Activated CD4-positive, alpha-beta T cell treated with anti-CD3 and anti-CD28 coated beads for 36 hours (primary cell): ENCODE measurements at places on chromosomes 5 and 9. TPM values are rescaled to one million over a fixed set of nuclear protein-coding genes. Genes with fewer than 3 reads are reported as not detected.

- no peak for DNase-seq
Observed at GRCh38 chr5:40361378-40361777, 318.3 kb upstream of the PTGER4 start.

DNA sequence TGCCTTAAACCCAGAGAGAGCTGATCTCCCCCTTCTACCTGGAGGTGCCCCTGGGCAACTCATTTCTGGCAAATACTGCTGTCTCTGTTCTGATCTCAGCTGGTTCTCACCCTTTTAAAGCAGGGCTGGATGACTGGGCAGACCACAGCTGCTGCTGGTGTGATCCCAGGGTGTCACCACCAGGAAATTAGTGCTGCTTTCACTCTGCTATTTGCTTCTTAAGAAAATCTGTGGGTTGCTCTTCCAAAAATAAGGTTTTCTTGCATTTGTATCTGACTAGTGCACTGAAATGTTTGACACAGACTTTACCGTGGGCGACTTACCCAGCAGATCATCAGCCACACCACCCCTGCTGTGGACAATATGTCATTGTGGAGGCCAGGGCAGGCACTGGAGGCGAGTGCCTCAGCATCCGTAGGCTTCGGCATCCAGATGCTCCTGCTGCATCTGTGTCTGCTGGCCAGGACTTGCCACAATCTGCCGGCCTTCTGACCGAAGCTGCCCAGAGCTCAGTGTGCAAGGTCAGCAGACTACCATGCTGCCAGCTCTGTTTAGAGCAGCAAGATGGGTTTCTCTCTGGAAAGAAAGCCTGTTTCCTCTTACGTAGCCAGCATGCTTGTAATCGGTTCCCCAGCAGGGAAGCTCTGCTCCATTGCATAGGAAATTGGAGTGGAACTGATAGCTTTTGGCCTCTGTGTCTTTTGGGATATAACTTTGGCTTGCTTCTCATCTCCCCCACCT is 13.6 kb downstream of the ARHGAP26 start:
- peak; percentile 88 for DNase-seq

DNA sequence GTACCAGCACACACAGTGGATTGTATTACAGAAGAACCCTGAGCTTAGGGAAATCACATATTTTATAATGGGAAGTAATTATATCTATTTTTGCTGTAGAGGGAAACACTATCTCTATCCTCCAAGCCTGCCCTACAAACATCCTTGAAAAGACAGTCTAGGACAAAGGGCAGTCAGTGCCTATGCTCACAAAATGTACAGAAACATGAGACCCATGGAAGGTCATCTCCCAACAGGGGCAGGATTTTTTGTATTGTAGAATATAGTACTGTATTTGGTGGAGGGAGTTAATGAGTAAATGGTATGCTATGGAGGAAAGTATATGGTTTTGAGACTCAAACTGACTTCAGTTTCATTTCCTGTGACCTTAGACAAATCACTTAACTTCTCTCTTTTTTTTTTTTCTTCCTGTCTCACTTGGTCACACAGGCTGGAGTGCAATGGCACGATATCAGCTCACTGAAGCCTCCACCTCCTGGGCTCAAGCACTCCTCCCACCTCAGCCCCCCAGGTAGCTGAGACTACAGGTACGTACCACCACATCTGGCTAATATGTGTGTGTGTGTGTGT is 5.8 kb upstream of the RAB14 start:
- no peak for DNase-seq

DNA sequence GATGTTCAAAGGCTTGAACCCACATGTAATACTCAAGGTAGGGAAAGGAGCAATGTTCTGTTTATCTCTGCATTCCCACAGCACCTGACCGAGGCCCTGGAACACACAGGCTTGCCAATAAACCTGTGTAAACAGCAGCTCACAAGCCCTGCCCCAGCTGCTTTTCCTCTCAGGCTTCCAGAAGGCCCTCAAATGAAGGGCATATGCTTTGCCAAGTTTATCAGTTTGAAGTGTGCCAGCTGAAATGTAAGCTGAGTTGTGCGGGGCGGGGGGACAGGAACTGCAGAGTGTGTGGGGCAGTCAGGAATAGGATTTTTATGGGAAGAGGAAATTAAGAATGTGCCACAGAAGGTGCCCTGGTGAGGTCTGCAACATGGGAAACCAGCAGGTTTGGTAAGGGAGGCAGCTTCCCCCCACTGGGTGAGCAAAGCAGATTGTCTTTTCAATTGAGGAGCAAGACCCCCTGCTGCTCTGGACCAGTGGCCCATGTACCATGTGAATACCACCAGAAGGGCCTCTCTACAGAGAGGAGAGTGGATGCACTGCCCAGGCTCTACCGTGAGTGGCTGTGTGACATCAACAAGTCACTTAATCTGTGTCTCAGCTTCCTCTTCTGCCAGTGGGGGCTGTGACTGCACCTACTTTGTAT is 194.8 kb downstream of the SPOCK1 start:
- no peak for DNase-seq

- DNase-seq = no peak
Observed at GRCh38 chr5:39076101-39076756, 2.0 kb upstream of the RICTOR start.

- DNase-seq = no peak
Observed at GRCh38 chr5:135092476-135092875, 58.4 kb upstream of the PITX1 start.

GRCh38 chr5:180484813-180485212 is 9.4 kb upstream of the CNOT6 start:
- DNase-seq = no peak

DNA sequence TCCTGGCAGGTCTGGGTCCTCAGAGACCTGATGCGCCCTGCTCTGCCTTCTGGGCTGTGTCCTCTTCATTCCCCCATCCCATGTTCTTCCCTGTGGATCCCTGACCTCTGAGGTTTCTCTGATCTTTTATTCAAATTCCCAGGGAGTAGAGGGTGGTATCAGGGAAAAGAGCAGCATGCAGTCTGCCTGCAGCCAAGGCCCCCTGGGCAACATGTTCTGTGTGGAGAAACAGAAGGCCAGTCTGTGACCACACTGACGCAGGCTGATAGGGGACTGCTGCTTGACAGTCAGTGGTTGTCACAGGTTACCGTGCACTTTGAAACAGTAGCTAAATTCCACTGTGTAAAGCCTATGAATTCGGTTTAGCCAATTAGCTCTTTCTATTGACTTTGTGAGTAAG is 156.6 kb upstream of the IRX2 start:
- no peak for DNase-seq

- DNase-seq = no peak
Observed at GRCh38 chr9:104841601-104842141, 77.7 kb downstream of the NIPSNAP3B start.

GRCh38 chr9:77917800-77918199 is 113.8 kb downstream of the GNAQ start:
- no peak for DNase-seq

DNA sequence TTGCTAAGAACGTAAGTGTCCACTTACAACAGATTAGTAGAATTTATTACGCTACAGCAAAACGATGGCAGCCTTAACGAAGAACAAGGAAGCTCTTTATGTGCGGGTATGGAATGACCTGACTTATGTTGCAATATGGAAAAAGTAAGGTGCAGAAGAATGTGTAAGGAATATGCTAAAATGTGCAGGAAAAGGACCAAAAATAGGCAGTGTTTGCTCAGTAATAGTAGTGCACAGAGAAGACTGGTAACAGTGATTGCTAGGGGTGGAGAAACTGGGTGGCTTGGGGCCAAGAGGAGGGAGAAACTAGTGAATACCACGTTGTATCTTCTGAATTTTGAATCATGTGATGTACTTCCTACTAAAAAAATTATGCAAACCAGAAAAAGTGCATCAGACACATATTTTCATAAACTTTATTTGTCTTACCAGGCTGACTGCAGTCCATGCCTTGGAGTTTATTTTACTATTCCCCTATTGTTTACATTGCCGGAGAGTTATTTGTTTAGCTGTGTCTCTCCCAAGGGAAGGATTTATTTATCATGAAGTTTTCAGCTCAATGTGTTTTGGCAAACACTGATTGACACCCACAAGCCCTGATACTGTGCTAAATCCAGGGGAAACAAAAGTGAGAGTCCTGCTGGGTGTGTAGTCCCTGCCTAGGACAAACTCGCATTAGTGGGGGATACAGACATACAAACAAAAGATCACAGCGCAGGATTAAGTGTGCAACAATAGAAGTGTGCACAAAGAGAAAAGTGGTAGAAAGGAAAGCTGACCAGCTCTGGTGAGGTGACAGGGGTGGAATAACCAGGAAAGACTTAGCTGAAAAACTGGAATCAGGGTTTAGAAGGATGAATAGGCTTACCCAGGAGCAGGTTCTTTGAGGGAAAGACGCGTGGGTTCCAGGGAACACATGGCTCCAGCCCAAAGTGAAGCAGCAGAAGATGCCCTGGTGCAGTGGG is 34.0 kb upstream of the ZNF484 start:
- DNase-seq = no peak

DNA sequence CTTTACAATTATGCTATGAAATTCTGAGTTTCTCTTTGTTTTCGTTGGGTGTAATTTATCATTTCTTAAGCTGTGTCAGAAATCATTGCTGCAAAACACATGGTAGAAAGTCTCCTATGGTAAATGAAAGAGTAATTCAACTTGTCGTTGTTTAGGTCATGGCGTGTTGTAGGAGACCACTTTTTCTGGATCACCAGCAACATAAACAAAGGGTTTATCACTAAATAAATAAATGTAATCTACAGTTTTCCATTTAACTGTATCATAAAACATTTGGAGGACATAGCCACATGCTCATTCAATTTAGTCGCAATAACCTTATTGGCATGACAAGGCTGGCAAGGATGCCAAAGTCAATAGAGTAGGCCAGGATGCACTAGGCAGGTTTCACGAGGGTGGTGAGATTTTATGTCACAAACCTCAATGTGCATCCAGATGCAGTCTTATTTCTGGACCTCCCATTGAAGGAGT is 154.4 kb upstream of the ERCC6L2 start:
- DNase-seq = no peak

GRCh38 chr5:150763023-150763769 is 4.4 kb upstream of the DCTN4 start:
- no peak for DNase-seq

DNA sequence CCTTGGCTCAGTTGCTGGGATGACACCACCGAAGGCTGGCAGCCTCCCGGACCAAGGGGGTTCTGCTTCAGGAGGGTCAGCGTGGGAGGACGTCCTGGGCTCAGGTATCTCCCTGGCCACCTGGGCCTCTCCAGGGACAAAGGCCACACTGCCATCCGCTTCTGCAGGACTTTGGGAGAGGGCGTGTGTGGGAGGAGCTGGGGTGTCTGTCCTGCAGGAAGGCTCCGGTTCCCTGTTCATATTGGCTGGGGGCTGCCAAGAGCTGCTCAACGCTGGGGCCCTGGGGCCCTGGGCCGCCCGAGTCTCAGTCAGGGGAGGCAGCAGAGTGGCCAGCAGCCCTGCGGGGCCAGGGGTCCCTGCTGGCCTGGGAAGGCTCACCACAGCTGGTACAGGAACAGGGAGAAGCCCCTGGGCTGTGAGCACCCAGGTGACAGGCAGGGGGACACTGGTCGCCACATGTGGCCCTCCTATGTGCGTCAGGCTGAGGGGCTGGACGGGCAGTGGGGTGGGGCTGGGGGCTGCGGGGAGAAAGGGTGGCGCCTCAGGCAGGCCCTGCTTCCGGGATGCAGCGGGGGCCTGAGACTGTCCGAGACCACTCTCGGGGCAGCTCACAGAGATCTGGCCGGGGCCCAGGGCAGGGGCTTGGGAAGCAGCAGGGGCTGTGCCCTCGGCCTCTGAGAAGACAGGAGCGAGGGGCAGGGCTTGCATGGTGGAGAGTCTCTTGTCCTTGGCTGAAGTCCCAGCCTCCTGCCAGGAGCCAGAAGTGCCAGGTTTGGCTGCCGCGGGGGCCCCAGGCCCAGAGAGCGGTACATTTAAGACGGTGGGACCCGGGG is 4.9 kb upstream of the CARD9 start:
- DNase-seq = no peak

GRCh38 chr5:88436290-88436689 is 167.6 kb upstream of the TMEM161B start:
- DNase-seq = no peak

DNA sequence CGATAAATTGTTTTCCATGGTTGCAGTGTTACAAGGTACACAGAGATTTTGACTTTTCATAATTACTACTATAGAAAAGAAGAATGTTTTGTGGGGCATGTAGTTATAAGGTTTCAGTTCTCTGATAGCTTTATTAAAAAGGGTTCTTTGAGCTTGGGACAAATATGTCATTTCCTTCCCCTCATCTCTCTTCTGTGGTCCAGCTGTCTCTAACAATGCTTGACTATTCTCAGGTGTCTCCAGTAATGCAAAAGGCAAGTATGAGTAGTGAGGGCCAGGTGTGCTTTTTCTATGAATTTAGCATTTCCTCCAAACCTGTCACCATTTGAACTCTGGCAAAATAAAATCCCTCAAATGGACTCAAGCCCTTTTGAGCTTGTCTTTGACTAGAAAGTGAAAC is 84.3 kb downstream of the SLF1 start:
- DNase-seq = no peak

GRCh38 chr5:143023411-143024096 is 253.4 kb downstream of the ARHGAP26 start:
- peak; percentile 77 for DNase-seq

- DNase-seq = peak; percentile 51
Observed at GRCh38 chr5:37721447-37721871, 118.4 kb downstream of the GDNF start.

DNA sequence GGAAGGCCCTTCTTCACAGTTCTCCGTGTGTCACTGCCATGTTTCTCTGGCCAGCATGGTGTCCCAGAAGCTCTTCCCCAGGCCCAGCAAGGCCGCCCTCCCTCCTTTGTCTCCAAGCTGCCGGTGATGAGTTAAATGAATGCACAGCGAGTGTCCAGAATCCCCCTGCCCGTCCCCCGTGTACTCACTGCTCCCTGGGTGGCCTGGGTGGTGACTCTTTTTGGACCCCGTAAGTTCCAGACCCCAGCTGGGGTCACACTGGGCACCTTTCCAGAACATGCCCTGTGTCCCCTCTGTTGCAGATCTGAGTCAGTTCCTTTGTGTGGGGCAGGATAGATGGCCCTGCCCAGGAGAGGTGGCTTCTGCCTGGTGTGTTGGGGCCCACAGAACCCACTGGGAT is 95.0 kb downstream of the MRPL36 start:
- no peak for DNase-seq

GABRP gene
- total RNA-seq = not detected

PCDHGA9 gene
- 0.09 TPM for total RNA-seq

SEMA6A gene
- total RNA-seq = not detected

LRRC70 gene
- 0.58 TPM for total RNA-seq

URM1 gene
- total RNA-seq = 39.9 TPM

GHR gene
- total RNA-seq = not detected

IFNA2 gene
- not detected for total RNA-seq

FASTKD3 gene
- total RNA-seq = 9.2 TPM

PRR7 gene
- total RNA-seq = 12.3 TPM

TLN1 gene
- total RNA-seq = 217 TPM

SLC4A9 gene
- 0.21 TPM for total RNA-seq
